ENCODE measurements at places on chromosomes 5 and 9.

- no peak for DNase-seq
These were observed 357.4 kb upstream of the CCNH start for GRCh38 chr5:87770016-87770570.

DNA sequence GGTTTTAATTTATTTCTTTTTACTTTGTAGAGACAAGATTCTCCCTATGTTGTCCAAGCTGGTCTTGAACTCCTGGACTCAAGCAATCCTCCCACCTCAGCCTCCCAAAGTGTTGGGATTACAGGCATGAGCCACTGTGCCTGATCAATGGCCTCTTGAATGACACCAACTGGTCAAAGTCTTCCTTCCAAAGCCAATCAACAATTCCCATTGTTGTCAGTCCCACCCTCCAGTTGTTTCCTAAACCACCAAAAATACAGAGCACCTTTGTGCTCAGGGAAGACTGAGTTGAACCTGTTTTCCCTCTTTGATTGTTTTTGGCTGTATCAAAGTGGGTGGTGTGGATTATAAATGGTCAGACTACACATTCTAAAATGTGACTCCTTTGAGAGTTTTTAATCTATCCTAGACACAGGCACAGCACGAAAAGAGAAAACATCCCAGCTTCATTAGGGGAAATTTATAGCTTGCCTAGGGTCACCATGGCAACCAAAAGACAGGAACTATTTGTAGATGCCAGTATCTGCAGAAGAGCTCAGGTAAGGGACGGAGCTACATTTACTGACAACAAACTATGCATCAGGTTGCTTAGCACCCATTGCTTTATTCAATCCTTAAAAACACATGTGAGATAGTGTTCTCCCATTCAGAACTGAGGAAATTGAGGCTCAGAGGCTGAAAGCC lies 27.6 kb upstream of the ATP6V1G1 start:
- DNase-seq = no peak

GRCh38 chr9:137050570-137050969 lies 3.3 kb downstream of the ENTPD2 start:
- DNase-seq = no peak

DNA sequence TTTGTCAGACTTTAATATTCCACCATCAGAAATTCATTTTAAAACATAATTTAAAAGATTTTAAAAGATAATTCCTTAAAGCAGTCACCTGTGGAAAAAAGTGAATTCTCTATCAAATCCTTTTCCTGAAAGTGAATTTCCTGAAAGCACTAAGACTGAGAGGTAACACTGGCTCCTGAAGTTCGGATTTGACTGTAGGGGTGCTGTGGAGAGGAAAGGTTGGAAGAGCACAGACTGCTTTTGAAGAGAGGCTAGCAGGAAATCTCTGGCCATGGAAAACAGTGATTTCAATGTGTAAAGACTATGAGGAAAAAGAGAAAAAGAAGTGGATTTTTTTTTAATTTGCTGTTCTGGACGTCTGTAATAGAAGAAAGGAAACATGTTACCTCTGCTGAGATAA lies 35.7 kb upstream of the TMEM161B start:
- DNase-seq = no peak

- no peak for DNase-seq
These were observed 57.8 kb downstream of the CXXC5 start for GRCh38 chr5:139705655-139706587.

DNA sequence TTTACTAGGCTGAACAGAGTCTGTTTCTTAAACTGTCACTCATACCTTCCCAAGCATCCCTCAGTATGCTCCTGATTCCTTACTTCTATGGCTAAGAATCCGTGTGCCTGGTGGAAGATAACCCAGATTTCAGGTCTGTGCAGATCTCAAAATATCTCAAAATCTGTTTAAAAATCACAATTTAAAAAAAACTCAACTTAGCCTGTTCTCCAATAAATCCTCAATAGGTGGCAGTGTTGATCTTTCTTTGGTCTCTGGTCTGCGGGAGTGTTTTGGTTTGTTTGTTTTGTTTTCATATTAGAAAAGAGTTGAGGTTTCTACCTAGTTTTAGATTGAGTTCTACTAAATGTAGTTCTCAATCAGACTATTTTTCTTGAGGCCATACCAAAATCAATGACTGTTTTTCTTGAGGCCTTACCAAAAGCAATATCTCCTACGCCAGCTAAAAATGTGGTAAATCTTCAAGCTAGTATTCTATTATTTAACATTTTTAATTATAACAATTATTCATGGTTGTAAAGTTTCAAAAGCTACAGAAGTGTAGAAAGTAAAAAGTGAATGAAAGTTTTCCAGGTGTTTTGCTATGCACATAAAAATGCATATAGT lies 57.9 kb downstream of the TGFBR1 start:
- DNase-seq = no peak

DNA sequence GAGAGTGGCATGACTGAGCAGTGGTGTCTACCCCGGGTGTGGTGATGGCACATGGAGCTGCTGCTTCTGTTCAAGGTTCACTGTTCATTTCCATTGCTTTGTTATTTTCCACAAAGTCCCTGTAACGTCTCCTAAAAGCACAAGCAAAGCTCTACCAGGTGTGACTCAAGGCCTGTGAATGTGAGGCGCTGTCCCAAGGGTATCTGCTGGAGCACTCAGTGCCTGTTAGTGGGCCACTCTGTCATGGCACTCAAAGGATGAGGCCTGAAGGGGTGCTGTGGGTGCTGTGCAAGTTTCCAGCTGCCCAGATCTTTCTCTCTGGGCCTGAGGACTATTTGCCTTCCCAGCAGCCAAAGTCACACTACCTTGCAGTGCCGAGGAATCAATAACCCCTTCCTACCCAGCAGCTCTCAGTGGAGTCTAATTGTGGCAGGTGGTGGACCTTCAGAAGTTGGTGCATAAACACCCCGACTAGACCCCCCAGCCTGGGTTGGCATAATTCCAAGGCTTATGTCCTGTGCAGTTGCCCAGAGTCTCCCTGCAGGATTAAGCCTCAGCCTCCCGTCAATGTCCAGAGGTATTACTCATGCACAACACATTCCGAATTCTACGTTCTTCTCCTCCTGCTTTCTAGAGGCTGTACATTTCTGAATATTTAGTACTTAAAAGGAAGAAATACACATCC lies 17.4 kb upstream of the PTCH1 start:
- DNase-seq = no peak

DNA sequence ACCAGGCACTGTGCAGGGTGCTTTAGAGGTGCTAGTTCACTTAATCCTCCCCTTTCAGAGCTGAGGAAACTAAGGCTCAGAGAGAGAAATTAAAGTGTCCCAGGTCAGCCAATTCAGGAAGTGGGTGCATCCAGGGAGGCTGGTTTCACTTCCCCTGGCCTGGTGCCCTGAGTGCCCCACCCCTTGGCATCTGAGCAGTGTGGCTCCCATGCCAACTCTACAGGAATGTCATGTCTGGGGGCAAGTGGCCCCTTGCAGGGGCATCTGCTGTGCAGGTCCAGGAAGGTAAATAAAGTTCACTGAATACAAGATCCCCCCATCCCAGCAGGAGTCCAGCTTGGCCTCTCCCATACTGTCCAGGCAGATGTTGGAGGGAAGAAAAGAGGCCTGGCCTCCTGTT lies 4.4 kb upstream of the N4BP3 start:
- DNase-seq = no peak

GRCh38 chr5:22683050-22683449 lies 170.1 kb downstream of the CDH12 start:
- no peak for DNase-seq

- DNase-seq = no peak
These were observed 6.8 kb downstream of the TRIM7 start for GRCh38 chr5:181198106-181198685.

DNA sequence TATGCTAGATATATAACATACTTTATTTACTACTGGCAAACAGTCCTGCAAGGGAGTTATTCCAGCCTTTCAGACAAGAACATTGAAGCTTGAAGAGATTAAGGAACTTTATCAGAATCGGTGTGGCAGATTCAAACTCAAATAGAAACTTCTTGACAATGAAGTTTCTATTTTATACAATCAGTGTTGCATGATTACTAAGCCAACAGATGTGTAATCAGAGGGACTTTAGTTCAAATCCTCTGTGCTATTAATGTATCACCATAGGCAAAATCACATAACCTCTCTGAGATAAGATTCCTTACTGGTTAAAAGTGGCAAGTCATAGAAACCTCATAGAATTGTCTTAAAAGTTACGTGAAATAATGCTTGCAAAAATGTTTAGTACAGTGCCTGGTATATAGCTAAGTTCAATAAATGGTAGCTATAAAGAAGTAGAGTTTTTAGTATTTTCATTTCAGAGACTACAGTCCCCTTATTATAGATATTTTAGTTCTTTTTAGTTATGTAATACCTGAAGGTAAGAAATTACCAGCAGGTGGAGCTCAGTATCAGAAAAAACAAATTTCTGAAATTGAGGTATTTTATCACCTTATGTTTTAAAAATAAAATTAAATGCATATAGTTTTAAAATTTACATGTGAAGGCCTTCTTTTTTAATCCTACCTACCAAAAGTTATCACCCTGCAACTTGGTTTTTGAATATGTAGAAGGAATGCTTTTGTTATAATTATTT lies 172.1 kb downstream of the FER start:
- DNase-seq = no peak

DNA sequence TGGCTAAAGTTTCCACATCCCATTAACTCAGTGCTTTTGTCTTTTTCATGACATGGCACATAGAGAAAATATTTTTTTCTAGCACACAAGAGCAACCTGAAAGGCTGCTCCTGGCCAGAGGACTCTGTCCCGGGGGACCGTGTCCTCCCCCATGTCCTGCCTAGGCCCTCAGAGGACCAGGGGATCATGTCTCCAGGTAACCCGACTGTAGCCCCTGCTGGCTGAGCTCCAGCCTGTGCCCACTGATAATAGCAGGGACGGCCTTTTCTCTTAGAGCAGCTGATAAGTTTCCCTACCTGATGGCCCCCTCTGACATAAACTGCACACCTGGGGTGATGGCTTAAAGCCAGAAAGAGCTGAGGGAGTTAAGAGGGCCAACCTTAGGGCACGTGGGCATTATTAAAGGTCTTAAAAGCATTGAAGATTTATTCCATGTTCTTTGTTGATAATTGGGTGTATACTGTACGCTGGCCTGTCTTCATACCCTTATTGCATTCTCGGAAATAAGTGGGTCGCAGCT lies 5.9 kb downstream of the HDHD3 start:
- DNase-seq = no peak

All from CD4-positive, alpha-beta T cell (primary cell).